ENCODE measurements at places on chromosomes 12 and 14. TPM values are rescaled to one million over a fixed set of nuclear protein-coding genes. Genes with fewer than 3 reads are reported as not detected.

DNA sequence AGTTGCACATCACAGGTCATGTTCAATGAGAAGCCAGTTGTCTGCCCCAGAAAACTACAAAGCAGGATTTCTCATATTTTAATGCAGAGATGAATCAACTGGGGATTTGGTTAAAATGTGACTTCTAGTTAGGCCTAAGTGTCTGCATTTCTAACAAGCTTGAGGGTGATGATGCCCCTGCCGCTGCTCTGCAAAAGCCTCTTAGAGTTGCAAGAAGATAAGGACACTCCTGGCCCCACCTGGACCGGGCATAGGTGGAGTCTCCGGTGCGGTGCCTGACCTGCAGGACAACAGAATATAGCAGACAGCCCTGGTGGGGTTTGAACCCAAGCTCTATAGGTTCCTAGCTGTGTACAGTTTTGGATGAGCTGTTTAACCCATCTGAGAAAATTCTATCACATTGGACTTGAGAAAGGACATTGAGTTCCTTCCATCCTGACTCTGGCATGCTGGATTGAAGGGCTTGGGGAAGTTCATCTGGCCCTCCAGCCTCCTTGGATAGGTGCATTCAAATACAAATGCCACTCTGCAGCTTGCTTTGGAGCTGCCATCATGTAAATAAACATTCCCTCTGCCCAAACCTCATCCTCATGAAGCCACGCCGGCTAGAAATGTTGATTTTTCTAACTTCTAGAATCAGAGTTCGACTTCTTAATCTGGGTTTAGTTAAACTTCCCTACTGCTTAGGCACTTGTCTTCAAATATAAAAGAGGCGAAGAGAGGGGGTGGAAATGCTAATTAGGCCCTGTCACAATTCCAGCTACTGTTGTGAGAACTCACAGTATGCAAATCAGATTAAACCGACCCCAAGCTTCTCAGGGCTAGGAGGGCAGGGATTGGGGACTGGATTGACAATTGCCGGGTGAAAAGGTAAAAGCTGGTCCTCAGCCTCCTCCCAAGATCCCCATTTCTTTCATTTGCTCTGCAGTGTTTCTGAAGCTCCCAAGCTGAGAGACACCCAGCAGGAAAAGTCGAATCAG, 1225.6 kb downstream of the VRK1 start:
- H3K27me3 ChIP-seq: no peaks in the 10 kb centered on the region
- H3K4me1 ChIP-seq: no peaks in the 10 kb centered on the region
- H3K27ac ChIP-seq: no peak overlapping the region

GRCh38 chr12:57547288-57548012, 458 bp upstream of the DCTN2 start:
- no peaks in the 10 kb centered on the region for H3K36me3 ChIP-seq
- peak overlapping the region; percentile 94 for H3K27ac ChIP-seq
- DNase-seq: no peak

DNA sequence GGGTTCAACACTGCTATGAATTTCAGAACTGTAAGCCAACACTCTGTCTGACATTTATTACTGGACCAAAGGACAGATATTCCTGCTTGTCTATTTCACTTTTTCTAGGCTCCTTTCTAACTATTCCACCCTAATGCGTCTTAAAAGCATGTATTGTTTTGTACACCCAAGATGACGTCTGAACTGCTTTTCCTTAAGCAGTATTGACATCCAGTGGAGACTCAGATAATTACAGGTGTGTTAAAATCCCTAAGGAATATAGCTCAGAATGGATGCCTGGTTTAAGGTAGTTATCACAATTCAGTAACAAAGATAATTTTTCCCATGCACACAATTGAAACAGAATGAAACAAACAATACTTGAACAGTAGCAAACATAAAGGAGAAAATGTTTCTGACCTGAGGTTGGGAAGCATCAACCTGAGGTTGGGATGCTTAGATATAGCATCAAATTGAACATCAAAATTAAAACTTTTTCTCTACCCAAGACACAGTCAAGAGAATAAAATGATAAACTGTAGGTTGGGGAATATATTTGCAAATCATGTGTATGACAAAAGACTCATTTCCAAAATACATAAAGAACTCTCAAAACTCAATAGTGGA, 93.7 kb upstream of the PTPRR start:
- H3K36me3 ChIP-seq: no peaks in the 10 kb centered on the region
- no peak overlapping the region for H3K27ac ChIP-seq
- H3K27me3 ChIP-seq: no peaks in the 10 kb centered on the region
- no peak for DNase-seq
- H3K4me3 ChIP-seq: no peak overlapping the region

DNA sequence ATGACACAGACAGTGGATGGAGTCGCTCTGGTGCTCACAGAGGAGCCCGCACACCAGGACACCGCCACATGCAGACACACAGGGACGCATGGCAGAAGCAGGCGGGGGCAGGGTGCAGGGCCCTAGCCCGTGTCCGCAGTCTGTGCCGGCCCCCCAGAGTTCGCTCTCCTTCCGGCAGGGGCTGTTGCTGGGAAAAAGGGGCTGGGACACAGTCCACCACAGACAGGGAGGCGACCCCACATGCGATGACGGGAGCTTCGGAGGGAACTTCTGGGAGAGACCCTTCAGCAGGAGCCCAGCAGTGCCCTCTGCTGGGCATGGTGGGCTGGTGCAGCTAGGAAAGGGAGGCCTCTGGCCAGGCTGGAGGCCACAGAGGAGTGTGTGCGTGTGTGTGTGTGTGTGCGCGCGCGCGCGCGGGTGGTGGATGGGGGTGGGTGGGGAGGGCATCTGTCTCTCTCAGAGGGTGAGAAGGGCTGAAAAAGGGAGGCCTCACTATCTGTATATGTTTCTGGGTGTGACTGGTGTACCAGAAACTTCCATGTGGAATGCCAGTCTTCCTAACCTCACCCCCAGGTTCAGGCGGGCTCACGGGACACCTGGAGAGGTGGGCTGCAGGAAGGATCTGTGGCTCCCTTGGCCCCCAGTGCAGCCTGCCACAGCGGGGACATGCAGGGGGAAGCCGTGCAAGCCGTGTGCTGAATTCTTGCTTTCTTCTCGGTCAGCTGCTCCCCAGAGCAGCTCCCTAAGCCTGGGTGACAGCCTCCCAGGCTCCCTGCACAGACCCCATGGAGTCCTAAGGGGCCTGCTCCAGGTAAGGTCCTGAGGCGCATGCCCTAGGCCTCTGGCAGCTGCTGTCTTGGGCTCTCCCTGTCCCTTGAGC, 60.7 kb downstream of the PLEKHG3 start:
- H3K36me3 ChIP-seq: no peaks in the 10 kb centered on the region
- no peak for DNase-seq
- peak overlapping the region; percentile 7 for H3K27ac ChIP-seq
- H3K4me1 ChIP-seq: peaks cover 43% of the 10 kb centered on the region
- H3K27me3 ChIP-seq: no peaks in the 10 kb centered on the region

DNA sequence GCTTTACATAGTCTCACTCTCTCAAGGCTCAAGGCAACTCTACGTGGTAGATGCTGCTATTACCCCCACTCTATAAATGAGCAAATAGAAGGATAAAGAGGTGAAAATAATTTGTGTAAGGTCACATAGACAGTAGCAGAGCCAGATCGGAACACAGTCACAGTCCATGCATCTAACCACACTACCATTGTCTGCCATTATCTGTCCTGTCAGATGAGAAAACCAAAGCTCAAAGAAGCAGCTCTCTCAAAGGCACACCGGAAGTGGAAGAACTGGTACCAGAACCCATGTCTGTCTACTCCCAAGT, 134.4 kb upstream of the NUDT4 start:
- no peaks in the 10 kb centered on the region for H3K27me3 ChIP-seq
- DNase-seq: no peak
- H3K36me3 ChIP-seq: no peaks in the 10 kb centered on the region
- peaks cover 14% of the 10 kb centered on the region for H3K4me1 ChIP-seq

GRCh38 chr12:49932533-49933130, 17.9 kb upstream of the AQP2 start:
- no peaks in the 10 kb centered on the region for H3K36me3 ChIP-seq
- DNase-seq: no peak
- no peaks in the 10 kb centered on the region for H3K4me1 ChIP-seq
- no peak overlapping the region for H3K4me3 ChIP-seq
- no peaks in the 10 kb centered on the region for H3K27me3 ChIP-seq

DNA sequence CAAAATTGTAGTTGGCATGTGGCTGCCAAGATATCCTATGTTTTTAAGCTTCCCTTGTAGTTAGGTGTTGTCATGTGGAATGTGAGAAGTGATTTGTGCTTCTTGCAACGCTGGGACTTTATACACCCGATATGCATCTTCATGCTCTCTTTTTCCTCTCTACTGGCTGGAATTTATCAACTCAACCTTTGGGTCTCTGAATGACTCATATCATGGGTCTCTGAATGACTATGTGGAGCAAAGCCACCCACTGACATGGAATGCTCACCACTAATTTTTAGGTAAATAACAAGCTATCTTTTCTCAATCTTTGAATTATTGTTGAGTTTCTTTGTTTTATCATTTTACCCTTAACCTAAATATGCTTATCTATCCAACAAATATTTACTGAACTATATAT, 144.6 kb downstream of the ATP23 start:
- no peaks in the 10 kb centered on the region for H3K36me3 ChIP-seq
- no peaks in the 10 kb centered on the region for H3K4me1 ChIP-seq
- H3K4me3 ChIP-seq: no peak overlapping the region
- no peak overlapping the region for H3K27ac ChIP-seq

- H3K4me3 ChIP-seq: peak within 1 kb of the TSS; percentile 85
- peak within 1 kb of the TSS; percentile 86 for H3K27ac ChIP-seq
- H3K4me1 ChIP-seq: peaks cover 39% of the 10 kb centered on the region
- no peaks in the 10 kb centered on the region for H3K36me3 ChIP-seq
- DNase-seq: no peak
- no peaks in the 10 kb centered on the region for H3K27me3 ChIP-seq
Measured at GRCh38 chr12:105330283-105330930, at the start of gene C12orf75. TSS of gene C12orf75 (plus strand) at chr12:105330691. CDS start at chr12:105330892, 201 bp downstream.

DNA sequence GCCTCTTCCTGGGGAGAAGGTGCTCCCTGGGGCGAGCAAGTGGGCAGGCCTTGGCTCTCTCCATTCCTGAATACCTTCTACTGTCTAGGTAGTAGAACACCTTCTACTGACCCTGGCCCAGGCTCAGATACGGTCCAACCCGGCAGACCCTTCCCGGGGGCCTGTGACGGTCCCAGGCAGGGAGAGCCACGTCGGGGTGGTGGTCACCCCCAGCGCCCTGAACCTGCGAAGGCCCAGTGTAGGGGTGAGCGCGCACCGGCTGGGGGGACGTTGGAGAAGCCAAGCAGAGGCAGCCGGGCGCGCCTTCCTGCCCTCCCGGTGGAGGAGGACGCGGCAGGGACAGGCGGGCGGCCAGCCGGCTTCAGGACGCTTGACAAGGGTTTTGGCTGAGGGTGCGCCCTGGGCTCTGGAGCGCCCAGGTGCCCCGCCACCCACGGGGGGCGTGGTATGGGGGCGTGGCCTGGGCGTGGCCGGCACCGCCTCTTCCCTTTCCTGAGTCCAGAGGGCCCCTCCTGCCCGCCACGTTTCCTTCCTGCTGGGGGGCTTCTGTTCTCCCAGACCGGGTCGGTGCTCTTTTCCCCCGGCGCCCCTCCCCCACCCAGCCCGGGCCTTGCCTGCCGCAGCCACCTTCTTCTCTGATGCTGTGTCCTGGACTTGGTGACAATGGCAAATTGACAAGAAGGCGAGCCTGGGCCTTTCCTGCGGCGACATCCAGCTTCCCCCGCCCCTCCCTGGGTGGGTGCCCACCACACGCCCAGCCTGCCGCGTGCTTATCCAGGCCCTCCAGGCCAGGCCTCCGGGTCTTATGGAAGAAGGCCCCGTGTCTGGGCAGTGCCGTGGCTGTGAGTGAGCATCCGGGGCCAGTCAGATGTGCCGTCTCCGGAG, 24.5 kb upstream of the PPP1R13B start:
- peak overlapping the region; percentile 23 for H3K4me3 ChIP-seq
- DNase-seq: no peak

DNA sequence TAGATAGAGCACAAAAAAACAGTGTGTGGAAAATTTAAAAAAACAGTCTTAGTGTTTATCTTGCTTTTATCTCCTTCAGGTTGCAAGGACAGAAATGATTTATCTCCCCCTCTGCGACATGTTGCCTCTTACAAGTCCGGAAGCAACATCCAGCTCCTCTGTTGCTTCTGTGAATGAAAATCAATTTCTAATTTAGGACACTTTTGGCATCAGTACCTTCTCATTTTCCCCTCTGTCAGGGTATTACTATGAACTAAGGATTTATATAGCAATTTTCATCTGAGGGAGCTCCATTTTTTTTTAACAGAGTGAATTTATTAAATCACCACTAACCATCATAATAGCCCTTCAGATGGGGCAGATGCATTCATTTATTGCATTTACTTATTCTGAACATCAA, 116.6 kb upstream of the PLXNC1 start:
- peaks cover 2% of the 10 kb centered on the region for H3K4me1 ChIP-seq
- H3K27ac ChIP-seq: no peak overlapping the region
- no peak for DNase-seq

The ZNF140 gene
- total RNA-seq: 9.3 TPM

The FOXN4 gene
- total RNA-seq: not detected

The PRPH gene
- 17.2 TPM for total RNA-seq

Measured in vagina (tissue), 2 donors.